Panc1 (cell line): ENCODE measurements at places on chromosomes 7 and 10. TPM values are rescaled to one million over a fixed set of nuclear protein-coding genes. Genes with fewer than 3 reads are reported as not detected.

- no peak for DNase-seq
Observed at GRCh38 chr10:72615970-72616369, 9.9 kb downstream of the MICU1 start.

DNA sequence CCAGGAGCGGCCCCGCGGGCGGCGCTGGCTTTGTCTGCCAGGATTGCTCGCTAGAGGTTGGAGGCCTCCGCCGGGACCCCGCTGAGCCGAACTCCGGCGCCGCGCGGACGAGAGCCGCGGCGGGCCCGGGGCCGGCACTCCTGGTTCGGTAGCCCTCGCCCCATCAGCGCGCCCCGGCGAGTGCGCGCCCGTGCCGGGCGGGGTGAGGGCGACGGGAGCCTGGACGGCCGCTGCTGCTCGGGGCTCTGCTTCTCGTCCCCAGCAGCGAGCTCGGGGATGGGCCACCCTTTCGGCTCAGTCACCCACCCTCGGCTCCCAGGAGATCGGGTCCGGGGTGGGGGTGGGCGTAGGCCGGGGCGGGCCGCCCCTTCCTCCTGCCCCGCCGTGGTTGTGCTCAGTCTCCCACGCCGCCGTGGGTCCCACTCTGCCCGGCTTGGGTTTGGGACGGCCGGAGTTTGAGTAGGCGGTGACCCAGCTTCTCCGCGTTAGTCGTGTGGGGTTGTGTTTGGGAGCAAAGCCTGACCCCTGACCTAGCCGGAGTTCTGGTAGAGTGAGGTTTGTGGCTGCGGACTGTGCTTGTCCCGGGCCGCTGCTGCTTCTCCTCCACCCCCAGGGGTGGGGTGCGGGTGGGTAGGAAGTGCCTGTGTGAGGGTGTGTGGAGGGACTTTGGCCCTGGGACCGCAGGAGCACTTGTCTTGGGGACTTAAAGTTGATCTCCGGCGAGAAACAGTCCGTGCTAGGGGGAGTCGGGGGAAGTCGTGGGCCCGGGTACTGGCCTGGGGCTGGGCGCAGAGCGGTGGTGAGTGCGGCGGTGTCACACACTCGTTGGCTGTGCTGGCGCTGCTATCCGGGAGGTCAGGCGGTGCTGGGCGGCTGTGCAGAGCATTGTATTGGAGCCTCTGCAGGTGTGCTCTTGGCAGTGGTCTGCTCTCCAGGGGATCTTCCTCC, 677 bp downstream of the TSPAN14 start:
- DNase-seq: no peak

GRCh38 chr7:106618480-106618879, 42.5 kb downstream of the CCDC71L start:
- DNase-seq: no peak

GRCh38 chr7:92643821-92644220, 53.6 kb upstream of the FAM133B start:
- DNase-seq: no peak

GRCh38 chr7:119572132-119572531, 700.8 kb upstream of the KCND2 start:
- no peak for DNase-seq

Gene ZNF212
- total RNA-seq: 11.3 TPM

DNA sequence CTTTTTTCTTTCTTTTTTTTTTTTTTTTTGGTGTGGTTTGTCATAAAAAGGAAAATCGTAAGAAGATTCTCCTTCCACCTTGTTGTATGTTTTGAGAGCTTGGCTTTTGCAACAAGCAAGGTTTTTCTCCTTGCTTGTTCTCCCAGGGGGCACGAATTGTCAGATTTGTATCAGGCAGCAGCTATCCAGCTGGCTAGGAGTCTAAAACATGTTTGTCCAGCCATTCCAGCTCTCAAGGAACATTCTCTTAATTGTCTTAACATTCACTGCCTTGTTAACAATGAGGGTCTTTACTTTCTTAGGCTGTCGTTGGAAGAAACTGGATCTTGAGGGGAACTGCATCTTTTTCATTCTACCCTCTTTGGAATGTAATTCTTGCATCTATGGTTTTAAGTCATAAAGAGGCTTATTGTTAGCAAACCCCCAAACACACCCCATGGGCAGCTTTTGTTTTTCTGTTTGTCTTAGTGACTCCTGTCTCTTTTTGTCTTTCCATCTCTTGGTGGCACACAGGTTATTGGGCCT, 14.6 kb downstream of the SHTN1 start:
- DNase-seq: no peak

Gene TLX1
- 0.13 TPM for total RNA-seq

- no peak for DNase-seq
Observed at GRCh38 chr10:100041306-100042002, 31.7 kb upstream of the DNMBP start.
